ENCODE measurements at places on chromosomes 7 and 10.

DNA sequence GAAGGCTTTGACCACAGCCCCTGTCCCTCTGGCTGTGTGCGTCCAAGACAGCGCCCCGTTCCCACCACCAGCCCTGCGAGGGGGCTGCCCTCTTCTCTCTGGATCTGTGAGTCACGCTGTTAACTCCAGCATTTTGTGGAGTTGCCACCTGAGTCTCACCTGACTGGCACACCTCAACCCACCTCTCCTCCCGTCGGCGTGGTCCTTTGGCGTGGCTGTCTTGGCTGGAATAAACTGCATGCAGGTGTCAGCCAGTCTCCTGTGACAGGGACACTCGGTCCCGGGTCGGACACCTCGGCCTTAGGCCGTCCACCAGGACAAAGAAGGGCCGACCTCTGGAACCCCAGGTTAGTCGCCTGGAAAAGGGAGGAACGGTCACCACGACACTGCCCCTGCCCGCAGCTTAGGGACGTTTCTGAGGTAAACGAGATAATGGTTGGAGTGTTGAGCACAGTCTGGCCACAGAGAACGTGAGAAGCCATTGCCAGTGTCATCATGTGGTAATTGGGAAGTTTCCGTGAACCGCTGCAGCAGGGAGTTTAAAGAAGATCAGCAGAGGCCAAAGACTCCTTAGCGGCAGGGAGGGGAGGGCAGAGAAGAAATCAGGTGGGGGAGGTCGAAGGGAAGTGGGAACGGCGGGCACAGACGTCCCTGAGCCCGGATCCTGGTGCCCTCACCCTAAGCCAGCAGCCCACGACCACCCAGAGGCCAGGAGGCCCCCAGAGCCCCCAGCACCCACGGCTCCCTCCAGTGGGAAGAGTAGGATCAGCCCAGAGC, 73.6 kb upstream of the FAM20C start:
- DNase-seq: no peak

- no peak for DNase-seq
Observed at GRCh38 chr7:39084349-39084748, 106.6 kb downstream of the POU6F2 start.

GRCh38 chr10:11396311-11396955, 215.0 kb downstream of the USP6NL start:
- DNase-seq: no peak

GRCh38 chr7:69504733-69505420, 93.4 kb upstream of the AUTS2 start:
- DNase-seq: no peak

- no peak for DNase-seq
Observed at GRCh38 chr10:102648889-102649796, 4.9 kb downstream of the TRIM8 start.

DNA sequence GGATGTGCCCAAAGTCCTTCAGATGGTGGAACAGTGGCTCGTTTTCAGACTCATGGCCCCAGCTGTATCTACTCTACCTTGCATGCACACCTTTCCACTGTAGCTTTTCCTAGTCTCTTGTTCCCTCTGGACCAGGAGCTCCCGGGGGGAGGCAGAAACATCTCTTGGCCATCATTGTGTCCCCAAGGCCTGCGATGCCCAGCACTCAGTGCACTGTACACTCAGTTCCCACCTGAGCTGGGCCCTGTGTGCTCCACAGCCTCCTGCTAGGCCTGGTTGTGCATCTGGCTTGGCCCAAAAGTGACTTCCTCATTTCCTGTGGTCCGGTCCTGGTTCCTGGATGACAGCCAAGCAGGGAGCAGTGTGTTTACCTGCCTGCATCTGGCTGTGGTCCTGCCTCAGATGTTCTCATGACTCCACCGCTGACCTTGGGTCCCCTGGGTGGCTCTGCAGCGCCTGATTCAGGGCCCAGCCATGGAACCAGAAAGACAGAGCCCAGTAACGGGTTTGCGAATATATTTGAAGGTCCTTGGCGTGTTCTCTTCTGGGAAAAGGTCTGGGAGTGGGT, 9.9 kb upstream of the DOCK1 start:
- DNase-seq: no peak

- DNase-seq: no peak
Observed at GRCh38 chr10:78349165-78349516, 315.5 kb downstream of the RPS24 start.

- no peak for DNase-seq
Observed at GRCh38 chr10:113498997-113499396, 53.9 kb upstream of the HABP2 start.

GRCh38 chr10:103781329-103782061, 73.9 kb downstream of the SH3PXD2A start:
- DNase-seq: no peak

DNA sequence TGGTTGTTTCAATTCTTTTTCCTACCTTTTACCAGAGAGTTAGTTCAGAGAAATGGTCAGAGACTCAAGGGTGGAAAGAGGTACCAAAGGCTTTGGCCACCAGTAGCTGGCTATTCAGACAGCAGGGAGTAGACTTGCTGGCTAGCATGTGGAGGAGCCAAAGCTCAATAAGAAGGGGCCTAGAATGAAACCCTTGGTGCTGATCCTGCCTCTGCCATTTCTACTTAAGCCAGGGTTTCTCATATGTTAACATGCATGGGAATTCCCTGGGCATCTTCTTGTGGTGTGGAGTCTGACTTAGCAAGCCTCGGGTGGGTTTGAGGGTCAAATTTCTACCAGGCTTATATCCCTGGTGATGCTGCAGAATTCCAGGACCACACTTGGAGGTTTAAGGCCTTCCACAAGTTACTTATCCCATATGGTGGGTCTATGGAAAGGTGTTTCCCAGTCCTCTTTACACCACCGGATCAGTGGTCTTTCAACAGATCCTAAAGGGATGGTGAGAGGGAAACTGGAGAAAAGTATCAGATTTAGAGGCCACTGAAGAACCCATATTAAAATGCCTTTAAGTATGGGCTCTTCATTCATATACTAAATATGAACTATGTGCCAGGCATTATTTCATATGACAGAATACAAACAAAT, 3.2 kb downstream of the IL6 start:
- no peak for DNase-seq

- no peak for DNase-seq
Observed at GRCh38 chr10:44520651-44521050, 135.8 kb upstream of the CXCL12 start.

DNA sequence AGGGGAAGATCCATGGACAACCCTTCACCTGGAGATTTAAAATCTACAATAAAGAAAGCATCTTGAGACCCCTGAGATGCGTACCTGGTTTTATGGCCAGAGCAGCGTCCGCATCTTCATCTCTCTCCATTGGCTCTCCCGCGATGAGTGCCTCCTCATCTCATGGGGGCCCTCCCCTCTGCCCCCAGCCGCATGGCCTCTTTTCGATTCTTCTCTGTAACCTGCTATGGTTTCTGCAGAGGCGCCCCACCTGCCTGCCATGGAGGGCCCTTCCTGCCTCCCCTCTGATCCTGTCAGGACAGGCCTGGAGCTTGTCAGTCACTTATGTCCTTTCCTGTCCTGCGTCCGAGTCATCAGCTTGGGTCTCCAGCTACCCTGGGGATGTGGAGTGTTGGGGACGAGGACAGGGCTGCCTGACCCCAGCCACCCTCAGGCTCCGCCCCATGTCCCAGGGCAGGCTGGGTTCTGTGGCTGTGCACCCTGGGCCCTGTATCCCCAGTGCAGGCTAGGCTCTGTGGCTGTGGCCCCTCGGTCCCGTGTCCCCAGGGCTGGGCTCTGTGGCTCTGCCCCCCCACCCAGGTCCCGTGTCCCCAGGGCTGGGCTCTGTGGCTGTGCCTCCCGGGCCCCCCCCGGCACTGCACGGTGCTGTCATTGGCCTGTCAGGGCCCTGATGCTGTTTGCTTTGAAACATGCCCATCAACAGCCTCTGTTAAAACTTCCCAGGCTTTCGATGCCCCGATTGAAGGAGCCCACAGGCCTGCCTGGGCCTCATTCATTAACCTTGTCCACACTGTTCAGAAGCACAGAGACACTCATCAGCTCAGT, 99.8 kb downstream of the WDR37 start:
- DNase-seq: no peak

DNA sequence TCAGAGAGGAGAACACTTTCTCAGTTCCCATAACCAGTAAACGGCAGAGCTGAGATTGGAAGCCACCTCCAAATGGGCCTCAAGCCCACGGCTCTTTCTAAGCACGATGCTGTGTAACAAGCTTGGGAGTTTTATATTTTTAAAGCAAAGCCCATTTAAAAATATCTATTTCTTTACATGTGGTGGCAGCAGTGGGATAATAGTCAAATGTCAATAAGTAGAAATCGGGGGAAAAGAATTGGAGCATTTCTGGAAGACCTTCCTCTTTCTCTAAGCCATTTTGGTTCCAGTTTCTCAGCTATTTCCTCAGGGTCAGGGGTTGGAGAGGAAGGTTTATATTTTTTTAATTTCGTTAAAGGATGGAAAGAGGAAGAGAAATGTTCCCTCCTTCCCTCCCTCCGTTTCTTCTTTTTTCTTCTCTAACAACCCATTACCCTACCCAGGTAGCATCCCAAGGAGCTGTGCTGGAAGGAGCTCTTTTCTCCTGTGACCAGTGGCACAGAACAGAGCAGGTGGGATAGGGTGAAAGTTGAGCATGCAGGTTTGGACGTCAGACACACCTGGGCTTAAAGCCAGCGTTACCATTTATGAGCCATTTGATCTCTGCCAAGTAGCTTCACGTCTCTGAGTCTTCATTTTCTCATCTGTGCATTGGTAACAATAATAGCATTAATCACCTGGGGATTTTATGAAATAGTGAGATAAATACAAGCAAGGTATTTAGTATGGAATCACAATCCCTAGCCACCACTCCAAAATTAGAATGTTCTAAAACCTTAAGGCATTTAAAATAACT, 515.7 kb downstream of the RPS24 start:
- no peak for DNase-seq

- no peak for DNase-seq
Observed at GRCh38 chr7:28773423-28774145, 184.5 kb downstream of the TRIL start.

DNA sequence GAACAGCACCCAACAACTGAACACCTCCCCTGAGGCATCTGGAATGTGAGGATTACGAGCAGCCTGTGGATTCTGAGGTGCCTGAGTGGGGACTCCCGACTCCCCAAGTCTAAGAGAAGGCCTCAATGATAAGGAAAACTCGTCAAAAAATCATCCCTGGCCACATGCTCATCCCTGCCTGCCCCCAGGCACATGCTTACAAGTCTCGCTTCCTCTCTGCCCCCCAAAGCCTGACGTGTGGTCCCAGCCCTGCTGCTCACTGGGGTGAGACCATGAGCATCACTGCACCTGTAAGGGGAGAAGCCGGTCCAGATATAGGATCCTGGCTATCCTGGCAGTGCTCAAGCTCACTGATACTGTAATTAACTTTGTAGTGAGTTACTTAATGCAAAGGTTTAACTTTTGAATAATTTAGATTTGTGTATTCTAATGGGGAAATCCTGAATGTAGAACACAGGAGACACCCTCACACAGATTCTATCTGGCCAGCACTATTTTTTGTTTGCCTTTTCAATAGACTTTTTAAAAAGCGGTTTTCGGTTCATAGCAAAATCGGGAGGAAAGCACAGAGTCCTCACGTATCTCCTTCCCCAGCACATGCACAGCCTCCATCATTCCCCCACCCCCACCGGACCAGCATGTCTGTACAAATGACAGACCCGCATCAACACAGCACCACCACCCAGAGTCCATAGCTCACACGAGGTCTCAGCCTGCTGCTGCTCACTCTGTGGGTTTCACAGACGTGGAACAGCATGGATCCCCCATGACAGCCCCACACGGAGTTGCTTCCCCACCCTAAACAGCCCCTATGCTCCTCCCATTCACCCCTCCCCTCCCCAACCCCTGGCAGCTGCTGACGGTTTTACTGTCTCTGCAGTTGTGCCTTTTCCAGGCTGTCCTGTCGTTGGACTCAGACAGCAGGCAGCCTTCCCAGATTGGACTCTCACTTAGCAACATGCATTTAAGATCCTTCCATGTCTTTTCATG, 167.9 kb downstream of the DIP2C start:
- DNase-seq: no peak

DNA sequence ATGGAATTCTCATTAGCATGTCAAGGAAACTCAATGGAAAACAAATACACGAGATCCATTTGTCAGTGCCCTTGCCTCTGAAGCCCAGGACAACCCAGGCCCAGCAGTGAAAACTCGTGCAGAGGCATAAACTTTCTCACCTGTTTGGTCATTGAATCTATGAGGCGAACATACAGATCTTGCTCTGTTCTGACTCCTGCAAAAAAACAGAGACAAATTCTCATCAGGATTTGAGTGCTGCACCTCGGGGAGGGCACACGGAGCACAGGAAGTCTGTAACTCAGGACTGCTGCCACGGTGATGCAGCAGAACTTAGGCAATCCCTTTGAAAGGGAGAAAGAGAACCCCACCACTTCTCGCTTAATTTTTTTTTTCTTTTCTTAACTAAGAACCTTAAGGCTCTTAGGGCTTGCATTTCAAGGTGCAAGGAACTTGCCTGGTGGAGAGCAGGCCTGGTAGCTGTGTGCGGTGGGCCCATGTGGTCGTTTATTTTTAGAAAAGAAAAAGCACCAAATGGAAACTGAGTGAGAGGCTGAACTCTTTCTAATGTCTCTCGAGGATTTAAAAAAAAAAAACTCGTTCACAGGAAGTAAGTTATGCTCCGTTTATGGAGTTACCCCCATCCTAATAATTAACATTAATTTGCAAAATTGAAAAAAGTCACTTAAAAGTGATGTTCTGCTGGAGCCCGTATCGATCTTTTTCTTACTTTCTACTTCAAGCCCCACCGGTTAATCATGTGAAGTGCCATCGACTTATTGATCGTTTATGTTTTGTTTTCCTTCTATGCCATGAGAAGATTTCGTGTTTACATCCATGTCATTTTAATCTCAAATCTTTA, 1.8 kb downstream of the EBF3 start:
- no peak for DNase-seq

- DNase-seq: no peak
Observed at GRCh38 chr7:156401617-156402016, 239.0 kb upstream of the RNF32 start.

DNA sequence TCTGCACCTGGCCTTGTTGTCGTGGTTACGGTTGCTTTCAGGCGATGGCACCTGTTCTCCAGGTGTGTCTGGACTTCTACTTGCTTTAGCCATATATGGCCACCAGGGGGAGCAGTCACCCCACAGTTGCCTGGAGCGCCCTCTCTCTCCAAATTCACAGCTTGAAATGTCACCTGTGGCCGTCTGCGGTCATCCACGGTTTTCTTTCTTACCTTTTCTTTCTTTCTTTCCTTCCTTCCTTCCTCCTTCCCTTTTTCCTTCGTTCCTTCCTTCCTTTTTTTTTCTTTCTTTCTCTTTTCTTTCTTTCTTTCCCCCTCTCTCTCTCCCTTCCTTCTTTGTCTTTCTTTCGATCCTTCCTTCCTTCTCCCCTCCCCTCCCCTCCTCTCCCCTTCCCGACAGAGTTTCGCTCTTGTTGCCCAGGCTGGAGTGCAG, 150.5 kb upstream of the VKORC1L1 start:
- peak; percentile 56 for DNase-seq

DNA sequence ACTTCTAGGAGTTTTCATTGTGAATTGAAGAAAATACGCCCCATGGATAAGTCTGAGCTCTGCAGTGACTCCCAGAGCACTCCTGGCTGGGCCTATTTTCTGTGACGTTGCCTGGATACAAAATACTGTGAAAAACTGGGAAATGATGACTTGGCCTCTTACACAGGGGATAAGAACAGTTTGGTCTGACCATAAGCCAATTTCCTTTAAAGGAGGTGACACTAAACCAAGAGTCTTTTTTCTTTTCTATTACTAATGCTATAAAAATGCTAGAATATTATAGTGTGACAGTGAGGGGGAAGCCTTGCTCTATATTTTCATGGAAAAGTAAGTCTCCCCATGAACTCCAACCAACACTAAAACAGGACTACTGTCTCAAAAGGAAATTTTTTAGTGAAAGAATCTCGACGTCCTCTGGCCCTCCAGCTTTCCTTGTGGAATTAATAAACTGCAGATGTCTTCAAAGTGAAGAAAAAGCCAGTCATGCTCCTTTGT, 45.5 kb downstream of the MYOF start:
- DNase-seq: no peak
